Testis (tissue), 5 donors: ENCODE measurements at places on chromosomes 13 and 19. TPM values are rescaled to one million over a fixed set of nuclear protein-coding genes. Genes with fewer than 3 reads are reported as not detected.

DNA sequence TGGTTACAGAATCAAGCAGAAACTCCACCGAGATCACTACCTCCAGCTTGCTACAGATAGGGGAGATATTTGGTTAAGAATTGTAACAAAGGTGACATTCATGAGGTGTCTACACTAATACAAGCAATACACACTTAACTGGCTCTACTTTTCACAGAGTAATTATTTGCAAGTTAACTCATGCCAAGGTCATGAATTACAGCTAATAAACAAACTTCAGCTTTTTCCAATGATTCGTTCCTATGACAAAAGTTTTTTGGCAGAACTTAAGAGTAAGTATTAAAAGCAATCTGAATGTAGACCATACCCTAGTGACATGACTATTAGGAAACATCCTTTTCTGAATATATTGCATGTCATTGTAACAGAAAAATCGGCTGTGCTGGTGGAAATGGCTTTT, 72.1 kb downstream of the LHFPL6 start:
- H3K27ac ChIP-seq, result no peak overlapping the region
- no peaks in the 10 kb centered on the region for H3K36me3 ChIP-seq
- H3K4me1 ChIP-seq, result peaks cover 3% of the 10 kb centered on the region
- no peak for DNase-seq

DNA sequence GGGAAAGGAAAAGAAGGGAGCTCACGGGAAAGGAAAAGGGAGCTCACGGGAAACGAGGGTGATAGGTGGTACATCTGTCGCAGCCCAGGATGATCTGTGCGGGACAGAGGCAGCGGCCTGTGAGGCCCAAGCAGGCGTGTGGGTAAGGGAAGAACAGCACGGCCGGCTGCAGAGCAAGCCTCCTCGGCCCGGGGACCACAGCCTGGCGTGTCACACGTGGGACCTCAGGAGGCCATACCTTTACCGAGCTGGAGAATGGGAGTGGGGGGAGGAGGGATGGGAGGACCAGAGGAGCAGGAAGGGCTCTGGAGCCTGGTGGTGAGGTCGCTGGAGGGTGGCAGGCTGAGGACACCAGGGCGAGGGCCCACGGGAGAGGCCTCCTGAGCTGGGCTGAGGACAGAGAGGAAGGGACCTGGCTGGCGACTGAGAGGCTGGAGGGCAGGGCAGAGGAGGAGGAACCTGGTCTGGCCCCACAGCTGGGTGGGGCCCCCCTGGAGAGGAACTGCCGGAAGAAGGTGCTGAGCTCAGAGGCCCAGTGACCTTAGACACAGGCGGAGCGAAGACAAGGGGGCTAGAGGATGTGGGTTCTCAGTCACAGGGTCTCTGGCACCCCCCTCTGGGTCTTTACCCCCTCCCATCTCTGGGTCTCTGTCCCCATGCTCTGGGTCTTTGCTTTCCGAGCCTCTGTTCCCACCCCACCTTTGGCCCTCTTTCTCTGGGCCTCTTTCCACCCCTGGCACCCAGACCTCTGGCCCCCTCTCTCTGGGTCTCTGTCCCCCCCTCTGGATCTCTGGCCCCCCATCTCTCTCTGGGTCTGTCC, 2.9 kb upstream of the FTL start:
- no peak overlapping the region for H3K4me3 ChIP-seq
- peak overlapping the region; percentile 74 for H3K27ac ChIP-seq
- DNase-seq, result peak; percentile 40
- no peaks in the 10 kb centered on the region for H3K27me3 ChIP-seq
- peaks cover 29% of the 10 kb centered on the region for H3K4me1 ChIP-seq

DNA sequence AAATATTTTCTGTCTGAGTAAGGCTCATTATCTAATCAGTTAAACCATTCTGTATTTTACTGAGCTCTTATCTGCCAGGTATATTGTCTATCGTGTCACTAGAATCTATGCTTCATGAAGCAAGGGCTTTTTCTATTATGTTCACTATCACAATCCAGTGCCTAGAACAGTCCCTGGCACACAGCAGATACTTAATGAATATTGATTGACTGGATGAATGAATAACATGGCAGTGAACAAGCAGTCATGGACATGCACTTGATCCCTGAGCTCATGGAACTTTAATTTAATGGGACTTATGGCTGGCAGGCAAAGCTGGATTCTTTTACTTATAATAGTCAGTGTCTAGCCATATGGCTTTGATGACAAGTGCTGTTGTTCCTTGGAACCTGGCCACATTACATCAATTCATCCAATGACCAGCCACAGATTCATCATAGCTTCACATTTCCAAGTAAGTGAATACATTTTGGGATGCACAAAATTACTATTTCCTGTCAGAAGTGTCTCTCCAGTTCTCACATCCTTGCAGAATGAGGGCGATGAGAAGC, 214.8 kb downstream of the COG6 start:
- H3K36me3 ChIP-seq, result no peaks in the 10 kb centered on the region
- no peak overlapping the region for H3K27ac ChIP-seq
- H3K4me3 ChIP-seq, result no peak overlapping the region
- no peaks in the 10 kb centered on the region for H3K27me3 ChIP-seq
- peaks cover under 1% of the 10 kb centered on the region for H3K4me1 ChIP-seq
- no peak for DNase-seq

- H3K4me3 ChIP-seq, result no peak overlapping the region
- DNase-seq, result no peak
- no peaks in the 10 kb centered on the region for H3K36me3 ChIP-seq
- no peaks in the 10 kb centered on the region for H3K4me1 ChIP-seq
These were observed 977.5 kb upstream of the SPRY2 start for GRCh38 chr13:81318231-81319019.

GRCh38 chr13:86839221-86839620, 832.0 kb upstream of the SLITRK5 start:
- no peaks in the 10 kb centered on the region for H3K4me1 ChIP-seq
- no peak for DNase-seq
- no peak overlapping the region for H3K27ac ChIP-seq
- H3K36me3 ChIP-seq, result no peaks in the 10 kb centered on the region
- no peak overlapping the region for H3K4me3 ChIP-seq

DNA sequence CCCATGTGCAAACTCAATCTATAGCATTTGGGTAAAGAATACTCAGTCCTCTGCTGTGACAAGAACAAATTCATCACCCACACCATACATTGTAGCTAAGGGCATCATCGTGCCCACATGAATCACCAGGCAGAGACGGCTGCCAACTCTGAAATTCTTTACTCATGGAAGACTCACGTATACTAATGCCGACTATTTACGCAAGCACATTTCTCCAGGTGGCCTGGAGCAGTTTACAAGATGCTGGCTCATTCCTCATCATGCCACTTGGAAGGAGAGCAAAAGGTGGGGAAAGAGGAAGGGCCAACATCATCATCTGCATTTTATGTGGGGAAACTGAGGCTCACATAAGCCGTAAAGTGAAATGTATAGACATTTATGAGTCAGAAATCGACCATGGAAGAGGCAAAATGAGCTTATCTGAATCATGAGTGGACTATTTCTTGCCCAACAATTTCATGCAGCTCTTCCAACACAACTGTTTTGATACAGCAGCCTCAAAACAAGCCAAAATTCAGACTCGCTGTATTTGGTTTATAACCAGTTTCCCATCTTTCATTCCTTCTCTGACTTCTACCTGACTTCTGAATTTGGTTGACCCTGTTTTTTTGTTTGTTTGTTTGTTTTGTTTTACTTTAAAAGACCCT, 213.9 kb upstream of the SERP2 start:
- H3K4me1 ChIP-seq, result peaks cover 18% of the 10 kb centered on the region
- H3K4me3 ChIP-seq, result no peak overlapping the region
- H3K27ac ChIP-seq, result no peak overlapping the region

DNA sequence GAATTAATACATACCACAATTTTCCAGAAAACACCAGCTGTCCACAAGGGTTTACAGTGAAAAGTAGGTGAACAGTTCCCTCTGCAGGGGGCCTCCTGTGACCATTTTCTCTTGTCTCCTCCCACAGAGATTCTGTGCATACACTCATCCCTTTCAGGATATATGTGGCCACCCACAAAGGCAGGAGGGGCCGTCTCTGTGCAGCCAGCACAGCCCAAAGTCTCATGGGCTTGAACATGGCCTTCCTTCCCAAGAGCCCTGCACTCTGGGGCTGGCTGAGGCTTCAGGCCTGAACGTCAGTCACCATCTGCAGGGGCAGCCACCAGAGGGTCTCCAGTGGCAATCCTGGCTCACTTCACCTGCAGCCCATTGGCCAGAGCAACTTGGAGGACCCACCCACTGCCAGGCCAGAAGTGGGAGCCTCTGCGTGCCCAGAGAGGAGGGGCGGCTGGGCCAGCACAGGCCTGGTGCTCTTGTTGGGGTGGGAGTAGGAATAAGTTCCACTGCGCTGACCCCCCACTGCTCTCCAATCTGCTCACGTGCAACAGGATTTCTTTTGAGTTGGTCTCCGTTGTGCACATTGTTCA, 25.1 kb downstream of the TMEM161A start:
- H3K4me3 ChIP-seq, result no peak overlapping the region
- peaks cover 9% of the 10 kb centered on the region for H3K4me1 ChIP-seq
- H3K36me3 ChIP-seq, result no peaks in the 10 kb centered on the region
- no peaks in the 10 kb centered on the region for H3K27me3 ChIP-seq

DNA sequence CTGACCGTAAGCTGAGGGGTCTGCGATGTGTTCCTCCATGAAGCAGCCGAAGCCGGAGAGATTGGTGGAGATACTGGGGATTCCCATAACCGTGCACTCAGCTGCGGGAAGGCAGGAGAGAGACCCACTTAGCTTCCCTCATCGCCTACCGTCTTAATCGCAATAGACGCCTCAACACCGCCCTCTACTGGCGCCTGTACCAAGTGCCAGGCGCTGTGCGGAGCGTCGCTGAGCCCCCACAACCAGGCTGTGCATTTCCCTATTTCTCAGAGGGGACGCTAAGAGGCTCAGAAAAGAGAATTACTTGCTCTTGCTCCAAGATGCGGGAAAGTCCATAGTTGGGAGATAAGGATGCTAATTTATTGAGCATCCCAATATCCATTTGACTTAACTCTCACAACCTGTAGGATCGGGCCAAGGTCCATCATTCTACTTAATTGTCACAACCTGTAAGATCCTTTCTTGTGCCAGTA, 5.8 kb downstream of the FTL start:
- H3K27ac ChIP-seq, result no peak overlapping the region
- H3K4me1 ChIP-seq, result peaks cover 6% of the 10 kb centered on the region
- H3K27me3 ChIP-seq, result no peaks in the 10 kb centered on the region
- H3K4me3 ChIP-seq, result peak overlapping the region; percentile 7
- peak; percentile 91 for DNase-seq
- H3K36me3 ChIP-seq, result no peaks in the 10 kb centered on the region

GRCh38 chr13:50015258-50015657, at the start of gene KCNRG:
KCNRG (plus strand) TSS chr13:50015444; CDS start chr13:50015494, 50 bp downstream.
- no peak for DNase-seq
- H3K4me3 ChIP-seq, result no peak within 1 kb of the TSS
- H3K27ac ChIP-seq, result no peak within 1 kb of the TSS

DNA sequence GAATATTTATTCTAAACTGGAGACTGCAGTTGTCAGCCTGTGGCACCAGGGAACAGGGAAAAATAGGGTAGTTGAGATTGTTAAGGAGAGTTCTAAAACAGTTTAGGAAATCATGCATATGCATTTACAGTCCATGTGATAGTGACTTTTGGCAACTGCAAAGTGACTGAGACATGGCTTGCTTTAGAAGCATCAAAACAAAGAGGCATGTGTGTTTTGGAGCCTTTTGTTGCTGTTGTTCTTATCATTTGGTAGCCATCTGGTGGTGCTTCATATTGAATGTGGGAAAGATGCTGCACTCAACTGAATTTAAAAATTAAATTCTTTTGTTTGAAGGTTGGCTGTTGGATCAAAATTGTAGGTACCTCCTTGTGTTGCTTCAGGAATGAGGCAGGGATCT, 10.2 kb upstream of the EBPL start:
- no peak for DNase-seq
- no peak overlapping the region for H3K27ac ChIP-seq
- no peak overlapping the region for H3K4me3 ChIP-seq
- no peaks in the 10 kb centered on the region for H3K4me1 ChIP-seq
- H3K27me3 ChIP-seq, result no peaks in the 10 kb centered on the region

DNA sequence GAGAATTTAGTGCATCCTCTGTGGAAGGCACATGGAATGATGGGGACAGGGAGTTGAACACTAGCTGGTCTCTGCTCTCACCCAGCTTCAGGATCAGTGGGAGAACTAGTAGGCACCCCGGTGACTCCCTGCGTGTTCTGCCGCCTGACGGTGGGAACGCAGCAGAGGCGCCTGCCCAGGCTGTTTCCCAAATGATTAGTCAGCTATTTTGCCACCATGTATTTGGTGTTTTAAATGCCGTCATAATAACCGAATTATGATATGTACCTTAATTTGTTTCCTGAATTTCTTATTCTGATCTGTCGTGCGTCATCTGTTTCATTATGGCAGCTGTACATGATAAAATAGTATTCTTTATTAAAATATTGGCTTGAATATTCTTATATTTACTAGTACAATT, 115.9 kb upstream of the GJB6 start:
- DNase-seq, result no peak
- H3K4me1 ChIP-seq, result no peaks in the 10 kb centered on the region
- H3K4me3 ChIP-seq, result no peak overlapping the region
- no peaks in the 10 kb centered on the region for H3K27me3 ChIP-seq
- no peaks in the 10 kb centered on the region for H3K36me3 ChIP-seq

GRCh38 chr13:106610486-106610885, 42.5 kb upstream of the ARGLU1 start:
- H3K4me3 ChIP-seq, result no peak overlapping the region
- no peak overlapping the region for H3K27ac ChIP-seq
- H3K36me3 ChIP-seq, result no peaks in the 10 kb centered on the region

GRCh38 chr13:94123557-94123956, 355.9 kb downstream of the DCT start:
- H3K27ac ChIP-seq, result no peak overlapping the region
- H3K36me3 ChIP-seq, result no peaks in the 10 kb centered on the region
- H3K4me1 ChIP-seq, result no peaks in the 10 kb centered on the region
- no peaks in the 10 kb centered on the region for H3K27me3 ChIP-seq
- no peak overlapping the region for H3K4me3 ChIP-seq

GRCh38 chr13:44508562-44509077, 67.5 kb downstream of the TSC22D1 start:
- no peaks in the 10 kb centered on the region for H3K27me3 ChIP-seq
- H3K27ac ChIP-seq, result no peak overlapping the region
- no peaks in the 10 kb centered on the region for H3K36me3 ChIP-seq
- H3K4me3 ChIP-seq, result no peak overlapping the region

- DNase-seq, result peak; percentile 98
- H3K27me3 ChIP-seq, result no peaks in the 10 kb centered on the region
- peaks cover 9% of the 10 kb centered on the region for H3K4me1 ChIP-seq
- H3K4me3 ChIP-seq, result peak within 1 kb of the TSS; percentile 86
These were observed at the start of gene HSPH1 for GRCh38 chr13:31161557-31162150. HSPH1 (minus strand) TSS chr13:31161904; CDS start chr13:31161582, 322 bp downstream.

DNA sequence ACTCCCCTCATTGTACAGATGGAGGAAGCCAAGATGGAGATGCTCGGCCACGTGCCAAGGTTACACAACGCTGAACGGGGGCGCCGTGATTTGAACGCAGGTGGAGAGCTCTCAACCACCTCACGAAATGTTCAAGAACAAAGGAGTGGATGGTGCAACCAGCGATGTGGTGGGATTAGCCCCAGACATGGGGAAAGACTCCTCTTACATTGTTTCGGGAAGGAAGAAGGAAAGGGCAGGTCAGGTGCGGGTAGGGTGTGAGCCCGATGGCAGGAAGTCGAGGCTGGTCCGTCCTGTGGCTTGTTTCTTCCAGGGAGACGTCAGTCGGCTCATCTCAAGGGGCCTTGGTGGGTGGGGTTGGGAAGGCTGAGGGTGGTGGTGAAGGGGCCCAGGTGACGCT, 7.1 kb upstream of the KLK14 start:
- DNase-seq, result no peak
- no peak overlapping the region for H3K4me3 ChIP-seq
- no peaks in the 10 kb centered on the region for H3K36me3 ChIP-seq
- H3K4me1 ChIP-seq, result no peaks in the 10 kb centered on the region

ZNF235 gene
- 11.1 TPM for total RNA-seq

CPB2 gene
- not detected for total RNA-seq

ZNF136 gene
- 18.7 TPM for total RNA-seq

CILP2 gene
- 9.5 TPM for total RNA-seq

ZNF628 gene
- total RNA-seq, result 53.7 TPM

PDCD2L gene
- 35.1 TPM for total RNA-seq

ANGPTL8 gene
- not detected for total RNA-seq

SIGLEC9 gene
- total RNA-seq, result 5.1 TPM
